M059J (cell line): ENCODE measurements at places on chromosomes 11 and 22.

DNA sequence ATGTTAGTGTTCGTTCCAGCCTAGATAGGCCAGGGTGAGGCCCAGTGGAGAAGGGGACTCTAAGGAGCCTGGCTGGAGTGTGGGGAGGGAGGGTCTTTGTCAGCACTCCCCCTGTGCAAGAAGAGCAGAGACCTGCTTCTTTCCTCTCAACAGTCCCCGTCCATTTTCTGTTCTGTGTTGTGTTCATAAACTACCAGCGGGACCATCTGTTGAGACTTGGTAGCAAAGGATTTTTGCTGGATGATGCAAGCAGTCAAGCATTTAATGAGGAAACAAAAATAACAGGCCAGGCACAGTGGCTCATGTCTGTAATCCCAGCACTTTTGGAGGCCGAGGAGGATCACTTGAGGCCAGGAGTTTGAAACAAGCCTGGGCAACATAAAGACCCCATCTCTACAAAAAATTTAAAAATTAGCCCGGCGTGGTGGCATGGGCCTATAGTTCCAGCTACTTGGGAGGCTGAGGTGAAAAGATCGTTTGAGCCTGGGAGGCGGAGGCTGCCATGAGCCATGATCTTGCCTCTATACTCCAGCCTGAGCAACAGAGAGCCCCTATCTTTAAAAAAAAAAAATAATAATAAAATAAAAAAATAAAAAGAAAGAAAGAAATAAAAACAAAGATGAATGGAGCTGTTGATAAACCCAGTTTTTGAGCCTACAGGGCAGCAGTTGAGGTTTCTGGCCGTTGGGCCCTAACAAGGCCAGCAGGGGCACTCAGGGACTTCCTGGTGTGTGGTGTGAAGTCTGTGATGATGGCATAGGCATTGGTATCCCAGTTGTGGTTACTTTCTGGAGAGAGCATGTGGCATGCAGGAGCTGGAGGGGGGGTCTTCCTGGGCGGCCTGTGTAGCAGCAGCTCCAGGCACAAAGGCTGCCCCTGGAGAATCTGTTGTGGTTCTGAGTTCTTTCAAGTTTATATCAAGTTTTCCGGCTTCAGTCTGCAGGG lies 1.7 kb upstream of the TXNRD2 start:
- peak; percentile 90 for DNase-seq

- peak; percentile 41 for DNase-seq
Measured at GRCh38 chr11:70173018-70173417, 30.1 kb upstream of the FADD start.

DNA sequence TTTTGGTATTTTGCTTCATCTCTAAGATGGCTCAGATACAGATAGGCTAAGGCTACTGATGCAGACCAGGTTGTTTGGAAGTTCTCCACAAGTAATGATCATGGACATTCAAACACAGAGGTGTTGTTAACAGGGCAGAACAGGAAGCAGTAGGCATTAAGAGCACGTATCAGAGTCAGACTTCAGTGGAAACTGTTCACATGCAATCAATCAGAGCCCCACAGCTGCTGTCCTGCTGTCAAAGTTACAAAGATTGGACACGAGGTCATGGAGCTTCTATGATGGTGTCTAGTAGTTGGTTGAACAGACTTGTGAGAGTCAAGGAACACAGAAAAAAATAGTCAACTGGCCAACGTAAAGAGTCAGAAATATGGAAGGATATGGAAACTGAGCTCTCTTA lies 19.8 kb downstream of the OR10D3 start:
- no peak for DNase-seq

DNA sequence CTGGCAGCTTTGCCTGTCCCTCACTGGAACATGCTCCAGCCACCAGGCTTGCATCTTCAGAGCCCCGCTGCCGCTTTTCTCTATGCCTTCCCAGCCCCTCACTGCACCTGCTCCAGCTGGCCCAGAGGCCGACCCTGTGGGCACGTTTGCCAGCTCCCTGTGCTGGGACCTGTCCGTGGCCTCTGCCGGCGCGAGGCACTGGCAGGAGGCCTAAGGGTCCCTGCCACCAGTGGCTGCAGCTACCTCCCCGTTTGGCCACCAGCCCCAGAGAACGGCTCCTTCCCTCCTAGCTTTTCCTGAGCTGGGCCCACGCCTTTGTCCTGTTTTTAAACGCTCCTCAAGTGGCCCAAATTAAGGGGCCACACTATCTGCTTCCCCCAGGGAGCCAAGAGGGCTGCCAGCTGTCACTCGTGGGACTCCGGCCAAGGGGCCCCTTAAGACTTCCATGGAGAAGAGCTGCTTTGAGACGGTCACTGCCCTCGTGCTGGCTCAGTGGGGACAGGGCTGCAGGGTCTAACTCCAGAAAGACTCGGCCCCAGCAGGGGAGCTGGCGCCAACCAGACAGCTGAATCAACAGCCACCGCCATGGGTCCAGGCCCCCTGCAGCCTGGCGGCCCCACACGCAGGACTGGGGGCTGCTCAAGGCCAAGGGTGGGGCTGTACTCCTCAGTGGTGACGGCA lies 24.6 kb upstream of the WNT7B start:
- DNase-seq = no peak

- no peak for DNase-seq
Measured at GRCh38 chr11:74756571-74756970, 7.9 kb downstream of the RNF169 start.

- DNase-seq = peak; percentile 15
Measured at GRCh38 chr11:68643585-68643984, 40.8 kb upstream of the GAL start.

GRCh38 chr22:49970528-49971231 lies 10.1 kb downstream of the PIM3 start:
- peak; percentile 98 for DNase-seq

GRCh38 chr11:102368472-102368871 lies 21.5 kb downstream of the BIRC2 start:
- DNase-seq = no peak

DNA sequence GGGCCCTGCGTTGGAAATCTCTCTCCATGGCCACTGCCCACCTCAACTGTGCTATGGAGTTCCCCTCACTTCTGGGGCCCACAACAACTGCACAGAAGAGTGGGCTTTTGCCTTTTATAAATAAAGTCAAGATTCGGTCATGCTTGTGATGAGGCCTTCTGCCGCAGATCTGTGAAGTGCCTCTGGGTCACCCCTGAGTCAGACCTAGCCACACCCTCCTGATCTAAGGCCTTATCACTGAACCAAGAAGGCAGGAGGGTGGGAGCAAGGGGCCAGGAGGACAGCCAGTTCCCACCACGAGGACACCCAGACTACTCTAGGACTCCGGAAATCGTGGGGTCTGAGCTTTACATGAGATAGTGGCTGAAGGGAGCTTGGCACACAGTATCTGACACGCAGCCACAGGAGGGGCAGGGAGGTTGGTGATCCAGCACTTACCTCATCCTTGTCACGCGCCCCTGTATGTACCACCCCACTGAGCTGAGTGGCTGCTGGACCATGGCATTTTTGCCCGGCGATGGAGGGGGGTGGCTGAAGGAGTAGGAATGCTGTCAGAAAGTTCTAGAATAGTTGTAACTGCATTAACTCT lies 115.7 kb downstream of the ABTB2 start:
- DNase-seq = peak; percentile 57
